ENCODE measurements at places on chromosomes 3 and 15.

GRCh38 chr15:68593341-68593740 lies 14.5 kb downstream of the CORO2B start:
- DNase-seq, result no peak

DNA sequence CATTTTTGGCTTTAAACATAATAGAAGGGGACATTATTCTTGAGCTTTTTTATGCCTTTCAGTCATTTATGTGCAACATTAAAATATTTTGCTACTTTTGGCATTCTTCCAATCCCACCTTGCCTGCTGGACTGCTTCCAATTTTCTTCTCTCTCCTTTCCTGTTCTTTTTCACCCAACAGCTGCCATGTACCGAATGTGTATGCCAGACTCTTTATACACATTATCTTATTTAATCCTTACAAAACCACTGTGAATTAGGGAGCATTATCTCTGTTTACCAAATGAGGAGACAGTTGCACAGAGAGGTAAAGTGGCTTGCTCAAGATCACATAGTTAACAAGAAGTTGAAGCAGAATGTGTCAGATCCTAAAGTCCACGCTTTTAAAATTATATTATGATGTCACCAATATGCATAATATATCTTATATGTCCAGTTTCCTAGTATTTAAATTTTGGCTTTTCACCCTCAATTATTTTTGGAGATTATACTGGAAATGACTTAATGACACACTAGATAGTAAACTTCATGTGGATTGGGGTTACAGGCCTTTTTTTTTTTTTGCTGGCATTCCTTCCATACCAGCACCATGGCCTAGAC lies 231.5 kb downstream of the THRB start:
- DNase-seq, result no peak

- no peak for DNase-seq
Observed at GRCh38 chr3:95627293-95627692, 1187.1 kb upstream of the EPHA6 start.

DNA sequence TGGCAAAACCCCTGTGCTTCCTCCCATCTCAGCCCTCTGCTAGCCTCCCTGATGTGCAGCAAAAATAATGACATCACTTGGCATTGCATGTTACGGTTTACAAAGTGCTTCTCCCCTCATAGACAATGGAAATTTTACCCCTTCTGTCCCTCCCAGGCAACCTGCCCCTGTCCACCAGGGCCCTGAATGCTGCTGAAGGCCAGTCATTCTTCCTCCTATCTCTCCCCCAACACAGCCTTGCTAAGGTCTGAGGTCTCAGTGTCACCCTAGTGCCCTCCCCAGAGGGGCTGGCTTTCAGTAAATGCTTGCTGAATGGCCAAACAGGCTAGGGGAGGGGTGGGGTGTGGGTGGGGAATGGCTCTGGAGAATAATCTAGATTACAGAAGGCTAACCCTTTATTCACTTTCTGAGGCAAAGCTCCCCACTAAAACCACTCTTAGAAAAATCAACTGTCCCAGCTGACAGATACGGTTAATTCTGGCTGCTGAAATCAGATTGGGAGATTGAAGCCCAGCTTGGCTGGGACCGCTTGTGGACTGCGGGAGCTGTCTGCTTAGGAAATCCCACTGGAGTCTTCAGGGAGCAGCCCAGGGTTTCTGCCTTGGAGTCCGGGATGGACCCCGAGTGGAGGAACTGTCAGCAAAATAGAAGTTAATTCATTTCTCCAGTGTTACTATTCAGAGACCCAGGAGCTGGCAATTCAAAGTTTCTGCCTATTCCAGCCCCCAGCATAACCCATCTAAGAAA lies 22.9 kb downstream of the ANP32A start:
- DNase-seq, result no peak

DNA sequence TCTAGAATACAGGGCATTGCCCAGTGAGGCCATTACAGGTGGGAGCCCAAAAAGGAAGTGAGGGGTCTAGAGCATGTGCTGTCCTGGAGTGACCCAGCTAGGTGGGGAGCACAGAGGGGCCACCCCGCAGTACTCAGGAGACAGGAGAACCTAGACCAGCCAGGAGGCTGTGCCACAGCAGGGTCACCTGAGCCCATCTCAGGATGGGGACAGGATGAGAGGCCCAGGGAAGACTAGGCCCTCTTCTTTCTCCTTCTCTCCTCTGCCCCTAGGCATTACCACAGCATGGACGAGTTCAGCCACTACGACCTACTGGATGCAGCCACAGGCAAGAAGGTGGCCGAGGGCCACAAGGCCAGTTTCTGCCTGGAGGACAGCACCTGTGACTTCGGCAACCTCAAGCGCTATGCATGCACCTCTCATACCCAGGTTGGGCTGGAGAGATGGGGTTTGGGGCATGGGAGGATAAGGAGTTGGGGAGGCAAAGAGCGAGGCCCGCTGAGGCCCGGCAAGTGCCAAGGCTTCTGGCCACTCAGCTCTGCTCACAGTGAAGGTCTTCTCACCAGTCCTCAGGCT lies 20.6 kb downstream of the LOXL1 start:
- DNase-seq, result no peak

- DNase-seq, result no peak
Observed at GRCh38 chr15:78425643-78426042, 12.4 kb upstream of the IREB2 start.

- DNase-seq, result no peak
Observed at GRCh38 chr3:128353361-128353965, 113.2 kb downstream of the DNAJB8 start.

GRCh38 chr3:37912052-37912733 lies 50.5 kb downstream of the CTDSPL start:
- no peak for DNase-seq

GRCh38 chr3:144381607-144382006 lies 410.0 kb downstream of the DIPK2A start:
- DNase-seq, result no peak

GRCh38 chr3:112884678-112885290 lies 38.1 kb upstream of the CD200R1L start:
- no peak for DNase-seq

DNA sequence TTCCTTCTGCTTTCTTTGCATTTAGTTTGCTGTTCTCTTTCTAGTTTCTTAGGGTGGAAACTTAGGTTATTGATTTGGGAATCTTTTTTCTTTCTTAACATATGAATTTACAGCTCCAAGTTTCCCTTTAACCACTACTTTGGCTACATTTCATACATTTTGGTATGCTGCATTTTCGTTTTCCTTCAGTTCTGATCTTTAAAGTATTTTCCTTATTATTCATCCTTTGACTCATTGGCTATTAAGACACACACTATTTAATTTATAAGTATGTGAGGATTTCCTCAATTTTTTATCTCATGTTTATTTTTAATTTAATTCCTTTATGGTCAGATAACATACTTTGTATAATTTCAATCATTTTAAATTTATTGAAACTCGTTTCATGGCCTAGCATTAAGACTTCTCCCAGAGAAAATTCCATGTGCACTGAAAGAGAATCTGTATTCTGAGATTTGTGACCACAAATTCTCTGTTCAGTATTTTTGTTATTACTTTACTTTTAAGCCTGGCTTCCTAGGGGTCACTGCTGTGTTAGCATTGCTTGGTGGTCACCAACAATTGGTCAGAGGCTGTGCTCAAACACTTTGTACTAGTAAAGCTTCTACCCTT lies 87.7 kb downstream of the CFAP20DC start:
- no peak for DNase-seq

DNA sequence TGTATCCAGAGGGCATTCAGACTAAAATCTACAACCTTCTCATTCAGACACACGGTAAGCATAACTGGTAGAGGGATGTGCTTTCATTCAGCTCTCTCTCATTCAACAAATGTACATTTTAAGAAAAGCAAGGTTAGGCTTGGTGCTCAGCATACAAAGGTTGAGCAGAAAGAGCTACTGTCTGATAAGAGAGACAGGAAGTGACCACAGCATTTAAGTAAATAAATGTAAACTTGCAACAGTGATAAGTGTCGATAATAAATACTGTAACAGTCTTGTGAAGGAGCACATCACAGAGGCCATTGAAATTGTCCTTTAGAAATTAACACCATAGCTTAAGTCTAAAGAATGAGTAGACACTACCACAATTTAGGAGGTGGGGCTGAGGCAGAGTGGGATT lies 3.4 kb downstream of the CD96 start:
- no peak for DNase-seq

DNA sequence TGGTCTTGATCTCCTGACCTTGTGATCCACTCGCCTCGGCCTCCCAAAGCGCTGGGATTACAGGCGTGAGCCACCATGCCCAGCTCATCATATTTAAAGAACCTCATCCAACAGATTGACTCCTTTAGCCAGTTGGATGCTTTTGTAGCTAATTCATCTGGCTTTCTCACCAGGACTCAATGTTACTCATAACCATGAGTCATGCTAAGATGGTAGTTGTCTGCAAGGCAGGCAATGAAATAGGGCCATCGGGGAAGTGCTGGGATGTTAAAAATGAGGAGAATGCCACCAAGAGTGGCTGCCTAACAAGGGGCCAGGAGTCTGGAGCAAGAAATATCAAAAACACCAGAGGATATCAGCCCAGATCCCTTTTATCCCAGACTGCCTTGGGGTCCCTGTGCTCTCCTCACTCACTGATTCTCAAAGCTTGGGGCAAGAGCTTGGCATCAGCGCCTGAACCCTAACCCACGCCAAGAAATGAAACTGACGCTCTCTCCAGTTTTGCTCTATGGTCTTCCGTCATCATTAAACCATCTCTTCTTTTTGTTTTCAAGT lies 7.4 kb upstream of the PCOLCE2 start:
- no peak for DNase-seq

GRCh38 chr3:149377408-149378364 lies at the start of gene TM4SF1:
Gene TM4SF1, minus strand, starts transcription at chr3:149377649. Its CDS starts 102 bp downstream, at chr3:149377547.
- DNase-seq, result no peak

DNA sequence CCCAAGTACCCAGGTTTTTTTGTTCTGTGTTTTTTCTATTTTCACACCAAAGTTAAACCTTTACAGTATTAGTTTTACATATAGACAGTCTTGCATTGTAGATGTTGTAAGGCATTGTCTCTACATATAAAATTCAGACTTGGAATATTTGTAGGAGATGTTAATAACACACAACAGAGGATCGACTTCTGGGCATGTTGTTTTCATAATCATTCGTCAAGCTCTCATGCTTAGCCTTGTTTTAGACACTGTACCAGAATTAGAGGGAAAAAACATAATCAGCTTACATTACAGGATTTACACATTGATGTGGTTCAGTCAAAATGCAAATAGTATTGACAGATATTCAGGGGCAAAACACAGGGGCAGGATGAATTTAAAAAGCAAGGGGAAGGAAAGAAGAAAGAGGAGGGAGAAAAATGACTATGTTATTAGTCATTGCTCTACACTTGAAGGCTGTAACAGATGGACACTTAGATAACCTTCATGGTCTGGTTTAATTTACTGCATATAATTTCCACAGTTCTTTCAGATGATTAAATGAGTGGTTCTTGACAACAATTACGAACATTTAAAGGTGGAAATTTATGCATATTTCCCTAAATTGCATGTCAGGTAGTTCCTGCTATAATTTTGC lies 7.5 kb downstream of the CMSS1 start:
- no peak for DNase-seq

DNA sequence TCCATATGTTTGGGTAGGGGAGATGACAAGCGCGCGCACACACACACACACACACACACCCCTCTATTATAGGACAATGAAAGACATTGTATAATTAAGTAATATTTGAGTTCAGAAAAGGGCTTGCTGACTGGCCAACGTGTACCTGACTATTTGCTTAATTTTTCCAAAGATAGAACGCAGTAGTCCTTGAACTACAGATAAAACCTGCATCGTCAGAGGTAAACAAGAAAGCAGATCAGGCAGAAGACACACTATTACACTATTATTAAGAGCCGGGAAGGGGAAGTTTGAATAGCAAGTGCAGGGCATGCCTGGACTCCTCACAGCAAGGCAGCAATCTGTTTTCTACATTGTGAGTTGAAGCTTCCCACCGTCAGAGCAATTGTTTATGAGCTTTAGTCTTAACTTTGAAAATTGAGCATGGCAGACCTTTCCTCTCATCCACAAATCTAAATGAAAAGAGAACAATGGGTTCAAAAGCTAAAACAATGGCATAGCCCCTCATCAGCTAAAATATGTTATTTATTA lies 427.7 kb downstream of the GABRG3 start:
- no peak for DNase-seq

DNA sequence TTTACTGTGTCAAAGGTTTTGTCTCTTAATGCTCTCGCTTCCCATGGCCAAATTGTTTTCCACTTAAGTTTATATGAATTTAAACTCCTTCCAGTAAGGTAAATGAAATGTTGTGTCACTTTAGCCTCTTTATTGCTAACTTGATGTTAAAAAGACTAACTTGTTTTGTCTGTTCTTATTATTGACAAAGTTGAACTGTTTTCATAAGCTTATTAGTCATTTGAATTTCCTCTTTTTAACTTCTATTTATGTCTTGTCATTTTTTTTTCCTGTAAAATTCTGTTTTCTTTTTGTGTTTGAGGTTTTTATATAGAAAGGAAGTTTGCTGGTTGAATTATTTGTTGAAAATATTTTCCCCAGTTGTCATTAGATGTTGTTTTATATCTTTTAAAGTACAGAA lies 25.8 kb downstream of the FAM98B start:
- no peak for DNase-seq

DNA sequence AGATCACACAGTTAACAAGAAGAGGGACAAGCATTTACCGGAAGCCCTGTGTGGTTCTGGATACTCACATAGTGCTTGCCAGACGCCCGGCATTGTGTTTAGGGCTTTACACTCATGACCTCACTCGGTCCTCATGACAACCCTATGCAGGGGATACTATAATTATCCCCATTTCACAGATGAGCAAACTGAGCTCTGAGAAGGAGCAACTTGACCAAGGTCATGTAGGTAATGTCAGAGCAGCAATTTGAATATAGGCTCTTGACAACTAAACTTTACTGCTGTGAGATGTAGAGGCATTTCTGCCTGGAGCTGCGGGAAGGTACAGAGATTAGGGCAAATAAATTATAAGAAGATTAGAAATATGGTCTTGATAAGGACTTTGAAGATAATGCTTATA lies 70.0 kb downstream of the SAMMSON start:
- no peak for DNase-seq

DNA sequence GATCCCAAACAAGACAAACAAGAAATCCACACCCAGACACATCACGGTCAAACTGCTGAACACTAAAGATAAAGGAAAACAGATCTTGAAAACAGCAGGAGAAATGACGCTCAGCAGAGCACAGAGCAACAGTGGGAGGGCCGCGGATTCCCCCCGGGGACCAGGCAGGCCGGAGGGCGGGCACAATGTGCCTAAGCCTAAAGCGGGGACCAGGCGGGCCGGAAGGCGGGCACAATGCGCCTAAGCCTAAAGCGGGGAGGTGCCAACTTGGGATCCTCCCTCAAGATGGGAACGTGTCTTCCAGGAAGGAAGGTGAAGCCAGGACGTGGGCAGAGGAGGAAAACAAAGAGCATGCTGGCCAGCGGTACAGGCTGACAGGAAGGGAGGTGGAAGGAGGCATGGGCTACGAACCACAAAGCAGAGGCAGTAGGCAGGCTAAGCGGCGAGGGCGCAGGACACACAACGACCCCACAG lies 31.1 kb downstream of the CYFIP1 start:
- DNase-seq, result no peak
